ENCODE measurements at places on chromosomes 4 and X.
A peak's percentile ranks its signal among the peaks of the same experiment; 100 is the strongest.

GRCh38 chr4:55183926-55184599, 58.7 kb upstream of the KDR start:
- no peak for DNase-seq

GRCh38 chrX:12910423-12911121, 4.2 kb downstream of the TLR8 start:
- no peak for DNase-seq

- DNase-seq, result no peak
Observed at GRCh38 chr4:2652415-2653160, 103.5 kb downstream of the TNIP2 start.

DNA sequence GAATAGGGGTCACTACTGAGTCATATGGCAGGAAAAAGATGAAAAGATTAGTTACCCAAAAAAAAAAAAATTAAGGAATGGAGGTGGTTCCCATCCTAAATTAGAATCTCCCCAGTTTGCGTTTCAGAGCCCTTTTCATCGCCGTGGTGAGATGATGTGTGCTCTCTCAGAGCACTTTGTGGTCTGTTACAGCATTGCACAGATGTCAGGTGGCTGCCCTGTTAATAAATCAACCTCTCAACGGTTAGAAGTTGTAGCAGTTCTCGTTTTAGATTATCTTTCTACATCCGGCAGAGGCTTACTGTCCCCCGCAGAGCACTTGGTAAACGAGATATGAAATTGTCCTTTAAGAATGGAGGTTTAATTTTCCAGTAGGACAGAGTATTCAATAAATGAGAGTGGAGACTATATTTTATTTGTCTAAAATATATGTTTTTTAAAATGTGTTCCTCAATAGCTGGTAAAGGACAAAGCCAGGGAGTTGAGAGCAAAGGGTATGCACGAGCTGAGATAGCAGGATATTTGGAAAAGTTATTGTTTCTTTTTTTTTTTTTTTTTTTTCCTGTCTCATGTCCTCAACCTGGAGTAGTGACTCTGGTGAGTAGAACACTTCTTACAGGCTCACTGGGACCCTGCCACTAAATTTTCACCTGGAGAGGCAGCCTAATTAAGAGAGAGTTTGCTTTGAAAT, 26.9 kb downstream of the AFF1 start:
- DNase-seq, result peak; percentile 19

DNA sequence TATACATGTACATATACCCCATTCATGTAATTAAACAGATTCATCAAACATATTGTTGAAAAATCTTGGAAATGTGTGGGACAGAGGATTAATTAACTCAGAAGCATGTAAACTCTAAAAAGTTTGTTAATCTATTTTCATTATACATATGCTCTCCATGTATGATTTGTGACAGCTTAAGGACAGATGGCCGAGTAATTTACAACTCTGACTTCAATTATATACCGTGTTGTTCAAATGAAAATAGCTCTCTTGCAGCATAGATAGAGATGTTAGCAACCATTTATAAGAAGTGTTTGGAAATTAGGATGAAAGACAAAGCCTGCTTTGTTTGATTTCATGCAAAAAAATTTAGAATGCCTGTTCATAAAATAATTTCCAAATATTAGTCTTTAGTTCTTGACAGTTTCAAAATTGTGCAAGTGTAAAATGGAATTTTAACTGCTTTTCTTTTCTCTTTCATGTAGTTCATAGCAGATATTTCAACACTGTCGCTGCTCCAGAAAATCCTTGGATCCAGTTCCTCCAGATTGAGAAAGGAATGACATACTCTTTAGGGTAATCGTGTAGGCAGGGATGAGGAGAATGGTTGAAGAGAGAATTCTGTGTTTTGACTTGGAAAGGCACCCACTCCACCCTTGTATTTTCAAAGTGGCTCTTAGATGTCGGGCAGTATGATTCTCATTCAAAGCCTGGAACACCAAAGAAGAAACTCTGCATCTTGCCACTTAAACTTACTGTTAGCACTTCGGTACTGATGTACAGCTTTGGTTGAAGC, 23.1 kb downstream of the AFF2 start:
- no peak for DNase-seq

GRCh38 chrX:120251471-120252011, 929 bp downstream of the ZBTB33 start:
- peak; percentile 31 for DNase-seq

DNA sequence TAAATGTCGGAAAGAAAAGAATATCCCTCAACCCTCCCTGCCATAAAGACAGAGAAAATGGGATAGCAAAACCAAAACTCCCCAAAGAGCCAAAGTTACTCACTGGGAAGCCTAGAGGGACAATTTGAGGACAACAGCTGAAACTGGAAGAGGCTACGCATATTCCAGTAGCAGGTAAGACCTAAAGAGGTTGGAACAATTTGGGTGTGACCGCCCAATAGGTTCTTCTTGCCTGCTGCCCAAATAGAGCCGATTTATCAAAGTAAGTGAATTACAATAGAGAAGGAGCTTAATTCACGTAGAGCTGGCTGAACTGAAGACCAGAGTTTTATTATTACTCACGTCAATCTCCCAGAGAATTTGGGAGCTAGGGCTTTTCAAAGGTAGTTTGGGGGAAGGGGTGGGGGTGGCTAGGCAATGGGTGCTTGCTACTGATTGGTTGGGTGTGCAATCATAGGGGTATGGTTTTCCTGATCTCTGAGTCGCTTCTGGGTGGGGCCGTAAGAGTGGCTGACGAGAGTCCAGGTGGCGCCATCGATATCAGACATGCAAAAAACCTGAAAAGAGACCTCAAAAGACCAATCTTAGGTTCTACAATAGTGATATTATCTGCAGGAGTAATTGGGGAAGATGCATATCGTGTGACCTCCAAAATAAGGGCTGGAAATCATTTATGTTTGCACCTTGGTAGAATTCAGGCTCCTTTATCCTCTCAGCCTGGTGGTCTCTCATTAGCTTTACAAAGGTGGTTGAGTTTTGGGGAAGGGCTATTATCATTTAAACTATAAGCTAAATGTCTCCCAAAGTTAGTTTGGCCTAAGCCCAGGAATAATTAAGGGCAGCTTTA, 39.0 kb upstream of the SLC7A3 start:
- no peak for DNase-seq

- no peak for DNase-seq
Observed at GRCh38 chr4:144658903-144659302, 12.9 kb downstream of the HHIP start.

- DNase-seq, result no peak
Observed at GRCh38 chr4:141057582-141057981, 75.7 kb downstream of the RNF150 start.

GRCh38 chr4:5489260-5489659, 219.1 kb downstream of the EVC2 start:
- DNase-seq, result no peak

- no peak for DNase-seq
Observed at GRCh38 chr4:165864271-165864670, 8.8 kb upstream of the TLL1 start.

DNA sequence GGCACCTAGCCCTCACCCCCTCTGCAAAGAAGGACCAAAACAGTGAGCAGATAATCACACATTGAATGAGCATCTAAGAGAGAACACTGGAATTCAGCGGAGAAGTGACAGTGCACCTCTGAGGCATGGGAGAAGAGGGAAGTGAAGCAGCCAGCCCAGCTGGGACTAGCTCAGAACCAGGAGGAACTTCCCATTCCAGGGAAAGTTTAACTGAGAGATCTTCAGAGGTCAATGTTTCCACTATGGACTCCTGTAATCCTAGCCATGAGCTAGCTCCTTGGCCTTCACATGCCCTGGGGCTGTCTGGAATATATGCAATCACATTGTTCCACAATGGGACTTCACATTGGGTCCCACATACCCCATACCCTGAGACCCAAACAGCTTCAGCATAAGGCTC, 24.4 kb downstream of the TLR6 start:
- DNase-seq, result no peak

DNA sequence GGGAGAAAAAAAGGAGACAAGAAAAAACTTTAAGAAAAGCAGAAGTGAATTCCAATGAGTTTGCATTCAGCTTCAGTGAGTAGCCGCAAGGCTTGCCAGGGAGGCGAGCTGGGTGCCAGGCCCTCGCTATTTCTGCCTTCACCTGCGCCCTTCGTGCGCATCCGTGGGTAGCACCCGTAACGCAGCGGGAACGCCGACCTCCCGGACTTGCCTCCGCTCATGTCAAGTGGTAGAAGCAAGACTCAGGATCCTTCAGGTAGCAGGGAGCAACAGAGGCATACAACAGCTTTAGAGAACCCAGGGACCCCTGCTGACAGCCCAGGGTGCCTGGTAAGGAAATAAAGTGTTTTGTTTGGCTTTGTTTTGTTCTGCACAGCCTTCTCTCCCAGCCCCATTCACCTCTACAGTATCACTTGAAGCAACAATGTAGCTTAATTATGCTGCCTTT, 140.0 kb upstream of the BCOR start:
- DNase-seq, result no peak

DNA sequence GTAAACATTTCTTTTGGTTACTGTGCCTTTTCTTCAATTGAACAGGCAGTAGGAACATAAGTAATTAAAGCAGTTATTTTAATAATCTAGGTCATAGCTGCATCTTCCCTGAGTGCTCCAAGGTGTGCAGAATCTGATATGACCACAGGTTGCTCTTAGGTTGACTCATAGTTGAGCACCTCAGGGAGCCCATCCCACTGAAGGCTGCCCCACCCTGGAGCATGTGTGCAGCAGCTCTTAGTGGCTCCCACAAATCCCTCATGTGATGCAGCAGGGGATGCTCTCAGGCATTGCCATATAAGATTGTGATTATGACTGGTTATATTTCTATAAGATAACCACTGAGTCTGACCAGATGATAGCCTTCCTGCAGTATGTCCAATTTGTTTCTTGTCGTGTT, 72.3 kb downstream of the ZNF518B start:
- no peak for DNase-seq

- DNase-seq, result no peak
Observed at GRCh38 chr4:41154814-41155177, 59.5 kb downstream of the APBB2 start.
